ENCODE measurements at places on chromosomes 13 and 19.

GRCh38 chr13:101424381-101425155 is 8.3 kb upstream of the NALCN start:
- DNase-seq, result no peak

DNA sequence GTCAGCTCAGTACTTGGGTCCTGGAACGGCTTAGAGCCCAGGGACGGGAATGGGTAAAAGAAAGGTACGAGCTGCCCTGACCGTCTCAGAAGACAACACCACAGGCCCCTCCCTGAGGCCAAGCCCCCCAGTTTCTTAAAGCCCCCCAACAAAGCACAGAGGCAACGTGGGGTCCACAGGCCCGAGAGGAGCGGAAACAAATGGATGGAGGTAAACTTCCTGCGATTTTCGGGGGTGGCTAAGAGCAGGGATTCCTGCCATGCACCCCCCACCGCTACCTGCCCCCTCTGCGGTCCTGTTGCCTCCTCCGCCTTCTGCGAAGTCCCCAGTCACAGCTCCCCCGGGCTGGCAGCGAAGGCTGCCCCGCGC is 48.2 kb downstream of the PTPRS start:
- no peak for DNase-seq

- DNase-seq, result no peak
These were observed 147.6 kb upstream of the RXFP2 start for GRCh38 chr13:31591642-31592233.

DNA sequence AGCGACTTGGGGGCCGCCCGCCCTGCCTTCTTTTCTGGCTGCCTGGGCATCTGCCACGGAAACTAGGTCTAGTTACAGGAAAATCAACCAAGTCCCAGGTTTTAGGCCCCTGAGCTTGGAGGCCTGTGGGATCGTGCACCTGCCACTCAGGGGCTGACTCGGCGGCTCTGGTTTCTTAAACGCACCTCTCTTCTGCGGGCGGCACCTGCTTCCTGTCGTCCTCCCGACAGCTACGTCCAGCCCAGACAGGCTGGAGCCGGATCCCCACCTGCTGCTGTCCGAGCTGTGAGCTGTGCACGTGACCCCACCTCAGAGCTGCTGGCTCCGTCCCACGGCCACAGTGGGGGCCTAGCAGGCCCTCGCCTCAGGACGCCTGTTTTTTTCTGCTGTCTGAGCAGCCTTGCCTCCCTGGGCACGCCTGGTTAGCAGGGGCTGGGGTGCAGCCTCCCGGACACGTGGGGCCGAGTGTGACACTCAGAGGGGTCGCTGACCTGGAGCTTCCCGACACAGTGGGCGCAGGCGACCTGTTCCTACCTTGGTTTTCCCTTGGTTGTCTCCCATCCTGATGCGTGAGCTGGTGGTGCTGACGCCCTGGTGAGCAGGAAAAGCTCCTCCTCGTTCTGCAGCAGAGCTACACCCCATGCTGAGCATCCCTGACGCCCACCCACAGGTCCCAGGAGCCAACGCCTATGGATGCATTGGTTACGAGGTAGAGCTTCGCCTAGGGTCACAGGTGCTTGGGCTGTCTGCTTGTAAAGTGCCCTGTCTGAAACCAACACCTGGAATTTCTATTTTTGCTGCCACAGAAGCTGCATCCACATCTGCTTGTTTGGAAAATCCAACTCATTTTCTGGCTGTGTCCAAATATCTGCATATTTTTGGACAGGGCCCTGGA is 17.5 kb downstream of the TMEM255B start:
- no peak for DNase-seq

DNA sequence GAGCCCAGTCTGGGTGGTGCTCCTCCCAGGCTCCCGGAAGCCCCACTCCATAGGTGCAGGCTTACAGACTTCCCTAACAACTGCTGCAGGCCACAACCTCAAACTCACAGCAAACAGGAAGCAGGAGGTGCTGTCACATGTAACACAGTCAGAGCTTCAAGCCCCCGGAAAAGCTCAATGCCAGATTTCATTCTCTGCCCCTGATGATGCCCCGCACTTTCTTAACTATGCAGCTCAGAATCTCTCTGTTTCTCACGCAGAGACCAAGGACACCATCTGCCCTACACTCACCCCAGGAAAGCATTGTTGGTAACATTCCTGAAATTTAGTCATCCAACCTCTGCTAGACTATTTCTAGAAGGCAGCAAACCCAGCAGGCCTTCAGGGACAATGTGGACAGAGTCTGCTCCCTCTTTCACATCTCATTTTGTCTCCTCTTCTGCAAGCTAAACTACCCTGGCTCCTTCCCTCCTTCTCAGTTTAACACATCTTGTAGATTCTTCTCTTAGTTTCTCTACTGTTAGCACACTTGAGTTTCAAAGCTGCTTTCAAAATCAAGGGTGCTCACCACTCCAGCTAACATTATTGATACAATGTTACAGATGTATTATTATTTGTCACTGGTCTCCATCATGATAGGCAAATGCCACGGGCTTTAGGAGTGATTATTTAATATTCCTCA is 162.5 kb downstream of the KCTD12 start:
- DNase-seq, result peak; percentile 68

- DNase-seq, result no peak
These were observed 104.6 kb downstream of the COL4A2 start for GRCh38 chr13:110411688-110412059.
